Left colon (tissue), 2 donors: ENCODE measurements at places on chromosomes 1 and 21. TPM values are rescaled to one million over a fixed set of nuclear protein-coding genes. Genes with fewer than 3 reads are reported as not detected.

- no peak for DNase-seq
Observed at GRCh38 chr1:53732912-53733317, 6.0 kb downstream of the GLIS1 start.

GRCh38 chr1:119114786-119115185 lies 25.7 kb downstream of the WARS2 start:
- DNase-seq, result no peak

DNA sequence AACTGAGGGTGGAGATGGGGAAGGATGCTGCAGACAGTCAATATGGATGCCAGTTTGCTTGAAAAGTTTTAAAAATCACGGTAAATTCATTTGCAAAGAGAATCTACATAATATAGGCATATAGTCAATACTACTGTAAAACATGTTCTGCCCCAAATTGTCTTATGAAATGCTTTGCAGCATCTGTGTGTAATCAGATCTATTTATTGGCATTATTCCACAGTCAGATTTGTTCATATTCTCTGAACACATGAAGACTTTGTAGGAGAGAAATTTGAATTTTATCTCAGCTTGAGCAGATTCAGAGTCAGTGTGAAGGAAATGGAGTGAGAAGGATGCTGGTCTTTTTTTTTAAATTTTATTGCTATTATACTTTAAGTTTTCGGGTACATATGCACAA lies 88.5 kb downstream of the PLPPR4 start:
- DNase-seq, result no peak

GRCh38 chr21:36532769-36533467 lies 53.0 kb upstream of the CLDN14 start:
- DNase-seq, result no peak

GRCh38 chr1:13543451-13544220 lies 29.8 kb upstream of the LRRC38 start:
- no peak for DNase-seq

- DNase-seq, result no peak
Observed at GRCh38 chr1:184366997-184367396, 19.8 kb upstream of the C1orf21 start.

- no peak for DNase-seq
Observed at GRCh38 chr1:36775716-36776115, 258.6 kb downstream of the GRIK3 start.

GRCh38 chr1:115647047-115647446 lies 5.3 kb downstream of the VANGL1 start:
- no peak for DNase-seq

DNAJC6 gene
- total RNA-seq, result 2.7 TPM

AJAP1 gene
- total RNA-seq, result 0.49 TPM

TMPRSS15 gene
- total RNA-seq, result not detected

NTMT2 gene
- not detected for total RNA-seq

LCE2B gene
- not detected for total RNA-seq

WNT3A gene
- not detected for total RNA-seq
